ENCODE measurements at places on chromosomes 6 and 20. TPM values are rescaled to one million over a fixed set of nuclear protein-coding genes. Genes with fewer than 3 reads are reported as not detected.

DNA sequence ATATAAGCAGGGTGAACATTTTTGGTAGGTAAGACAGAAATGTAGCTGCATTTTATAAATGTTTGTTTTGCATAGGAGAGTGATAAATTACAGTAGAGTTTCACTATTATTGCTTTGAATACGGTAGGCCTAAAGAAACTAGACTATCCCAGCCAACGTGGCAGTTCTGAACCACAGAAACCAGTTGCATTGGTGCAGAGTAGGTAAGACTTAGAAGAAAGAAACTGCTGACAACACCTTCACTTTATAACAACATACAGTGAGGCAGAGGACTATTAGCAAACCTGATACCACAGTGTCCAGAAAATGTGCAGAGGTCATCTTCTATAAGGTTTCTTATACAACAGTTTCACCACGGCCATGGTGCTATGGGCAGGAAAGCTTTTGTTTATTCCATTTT, 566.1 kb downstream of the KIF16B start:
- no peaks in the 10 kb centered on the region for H3K36me3 ChIP-seq
- no peak overlapping the region for H3K27ac ChIP-seq
- no peaks in the 10 kb centered on the region for H3K27me3 ChIP-seq
- no peak overlapping the region for H3K4me3 ChIP-seq

The HEY2 gene
- total RNA-seq: 2.3 TPM

The TMC2 gene
- 0.33 TPM for total RNA-seq

- no peaks in the 10 kb centered on the region for H3K4me1 ChIP-seq
- no peaks in the 10 kb centered on the region for H3K27me3 ChIP-seq
- no peak overlapping the region for H3K4me3 ChIP-seq
These were observed 1352.6 kb upstream of the GJE1 start for GRCh38 chr6:140779991-140780596.

- H3K36me3 ChIP-seq: no peaks in the 10 kb centered on the region
- H3K27ac ChIP-seq: peak overlapping the region; percentile 50
- H3K4me1 ChIP-seq: no peaks in the 10 kb centered on the region
- H3K27me3 ChIP-seq: no peaks in the 10 kb centered on the region
- H3K4me3 ChIP-seq: no peak overlapping the region
- DNase-seq: no peak
These were observed 593.4 kb upstream of the JAG1 start for GRCh38 chr20:11267131-11267761.

- DNase-seq: no peak
- no peaks in the 10 kb centered on the region for H3K4me1 ChIP-seq
- no peaks in the 10 kb centered on the region for H3K27me3 ChIP-seq
These were observed 444.1 kb upstream of the SOX4 start for GRCh38 chr6:21149470-21149869.

DNA sequence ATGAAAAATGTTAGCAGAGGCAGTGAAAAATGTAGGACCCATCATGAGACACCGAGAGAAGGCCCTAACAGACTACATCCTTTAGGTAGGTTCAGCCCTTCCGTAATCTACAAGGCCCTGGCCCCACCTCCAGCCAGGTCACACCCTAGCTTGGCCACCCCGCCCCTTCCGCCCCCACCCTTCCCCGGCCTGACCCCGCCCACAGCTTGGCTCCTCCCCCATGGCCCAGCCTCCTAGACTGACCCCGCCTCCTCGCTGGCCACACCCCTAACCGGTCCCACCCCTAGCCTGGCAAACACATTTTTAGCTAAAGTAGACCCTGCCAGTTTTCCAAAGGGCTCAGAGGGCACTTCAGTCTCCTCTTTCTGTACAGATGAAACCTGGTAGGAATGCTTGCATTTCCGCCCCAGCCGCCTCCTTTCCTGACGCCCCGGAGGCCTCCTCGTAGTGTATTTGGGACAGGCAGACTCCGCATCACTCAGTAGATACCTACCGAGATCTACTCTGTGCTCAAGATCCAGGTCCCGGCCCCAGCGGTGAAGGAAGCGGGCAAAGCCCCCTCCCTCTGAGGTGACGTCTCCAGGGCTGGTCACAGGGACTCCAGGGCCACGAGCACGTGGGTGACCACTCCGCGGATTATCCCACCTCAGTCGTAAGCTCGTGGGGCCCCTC, 443.5 kb downstream of the PREX1 start:
- no peaks in the 10 kb centered on the region for H3K4me1 ChIP-seq
- no peak overlapping the region for H3K27ac ChIP-seq
- no peak for DNase-seq
- no peaks in the 10 kb centered on the region for H3K36me3 ChIP-seq

The ZBP1 gene
- 2.4 TPM for total RNA-seq

GRCh38 chr20:24747881-24748595, 201.0 kb upstream of the CST7 start:
- H3K27me3 ChIP-seq: no peaks in the 10 kb centered on the region
- no peaks in the 10 kb centered on the region for H3K4me1 ChIP-seq
- H3K36me3 ChIP-seq: no peaks in the 10 kb centered on the region
- H3K27ac ChIP-seq: no peak overlapping the region
- no peak overlapping the region for H3K4me3 ChIP-seq

The TFEB gene
- total RNA-seq: 18.4 TPM

DNA sequence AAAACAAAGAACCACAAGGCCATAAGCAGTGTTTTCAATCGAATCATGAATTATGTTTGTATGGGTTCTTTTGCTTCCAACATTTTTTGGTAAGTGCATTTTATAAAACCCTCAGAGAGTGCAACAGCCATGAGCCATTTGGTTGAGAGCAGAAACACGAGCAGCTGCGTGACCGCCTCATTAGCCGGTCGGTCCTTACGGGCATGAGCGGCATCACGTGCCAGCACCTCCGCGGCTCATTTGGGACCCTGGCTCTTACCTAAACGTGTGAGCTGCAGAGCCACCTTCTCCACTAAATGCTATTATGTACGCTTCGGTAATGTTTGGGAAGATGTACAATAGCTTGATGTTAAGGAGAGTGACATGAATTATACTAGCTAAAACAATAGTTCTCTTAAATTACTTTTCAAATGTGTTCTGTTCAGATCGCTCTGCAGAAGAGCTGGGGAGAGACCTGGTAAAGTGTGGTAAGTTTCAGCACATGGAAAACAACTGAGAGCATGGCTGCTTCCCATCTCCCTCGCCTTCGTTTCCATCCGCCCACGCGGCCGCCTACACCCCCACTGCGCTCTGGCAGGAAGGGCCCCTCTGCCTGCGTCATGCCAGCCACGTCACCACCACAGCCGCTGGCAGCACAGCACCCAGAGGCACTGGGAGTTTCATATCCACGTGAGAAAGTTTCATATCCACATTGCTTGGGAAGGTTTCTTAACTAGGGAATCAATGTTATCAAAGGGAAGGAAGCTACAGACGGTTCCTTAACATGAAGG, 23.7 kb upstream of the PDE10A start:
- no peak overlapping the region for H3K4me3 ChIP-seq
- H3K36me3 ChIP-seq: no peaks in the 10 kb centered on the region
- no peaks in the 10 kb centered on the region for H3K27me3 ChIP-seq
- H3K27ac ChIP-seq: no peak overlapping the region
- DNase-seq: no peak

DNA sequence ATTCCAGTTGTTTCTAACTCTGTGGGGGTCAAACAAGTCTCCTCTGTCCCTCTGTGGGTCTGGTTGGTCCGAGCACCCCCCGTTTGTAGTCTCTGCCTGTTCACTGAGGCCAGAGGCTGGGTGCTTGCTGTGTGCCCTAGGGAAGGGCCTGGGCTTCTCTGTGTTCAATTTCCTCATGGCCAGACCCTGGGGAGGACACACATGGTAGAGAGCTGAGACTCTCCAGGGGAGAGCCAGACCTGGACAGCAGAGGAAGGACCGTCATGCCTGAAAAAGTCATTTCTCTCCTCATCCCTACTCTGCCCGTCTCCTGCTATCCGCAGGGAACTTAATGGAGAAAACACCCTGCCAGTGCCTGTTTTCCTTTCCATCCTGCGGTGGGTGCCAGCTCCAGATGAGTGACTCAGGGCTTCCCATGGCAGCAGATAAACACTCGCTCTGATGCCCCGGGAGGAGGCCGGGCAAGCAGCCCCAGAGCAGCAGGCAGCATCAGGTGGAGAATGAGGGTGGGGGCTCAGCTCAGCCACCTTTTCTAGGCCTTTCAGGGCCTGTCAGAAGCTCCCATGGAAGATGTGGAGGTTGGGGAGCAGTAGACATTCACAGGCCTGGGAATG, 51.9 kb downstream of the SNAI1 start:
- no peaks in the 10 kb centered on the region for H3K4me1 ChIP-seq
- peak overlapping the region; percentile 44 for H3K27ac ChIP-seq
- H3K4me3 ChIP-seq: no peak overlapping the region
- H3K27me3 ChIP-seq: no peaks in the 10 kb centered on the region
- H3K36me3 ChIP-seq: no peaks in the 10 kb centered on the region

GRCh38 chr6:99146711-99147110, 199.0 kb upstream of the FBXL4 start:
- no peak for DNase-seq
- no peak overlapping the region for H3K4me3 ChIP-seq
- no peak overlapping the region for H3K27ac ChIP-seq
- no peaks in the 10 kb centered on the region for H3K36me3 ChIP-seq

GRCh38 chr6:157222201-157222981, 100.9 kb downstream of the TMEM242 start:
- no peak overlapping the region for H3K27ac ChIP-seq
- peaks cover 3% of the 10 kb centered on the region for H3K4me1 ChIP-seq
- H3K36me3 ChIP-seq: no peaks in the 10 kb centered on the region
- no peak for DNase-seq
- H3K27me3 ChIP-seq: no peaks in the 10 kb centered on the region
- no peak overlapping the region for H3K4me3 ChIP-seq

DNA sequence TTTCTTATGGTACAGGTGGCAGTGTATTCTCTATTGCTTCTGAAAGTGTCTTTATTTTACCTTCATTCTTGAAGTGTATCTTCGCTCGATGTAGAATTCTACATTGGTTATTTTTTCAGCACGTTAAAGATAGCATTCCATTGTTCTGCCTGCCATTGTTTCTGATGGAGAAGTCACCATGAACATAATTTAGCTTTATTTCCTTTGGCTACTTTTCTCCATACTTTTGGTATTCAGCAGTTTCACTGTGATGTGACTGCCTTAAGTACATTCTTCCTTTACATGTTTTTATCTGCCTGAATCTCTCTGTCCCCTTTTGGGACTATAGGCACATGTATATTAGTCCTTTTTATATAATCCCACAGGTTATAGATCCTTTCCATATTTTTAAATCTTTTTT, 19.0 kb downstream of the ZNF133 start:
- no peak for DNase-seq
- no peak overlapping the region for H3K27ac ChIP-seq
- H3K27me3 ChIP-seq: no peaks in the 10 kb centered on the region
- H3K4me1 ChIP-seq: no peaks in the 10 kb centered on the region

The KIF25 gene
- total RNA-seq: not detected

DNA sequence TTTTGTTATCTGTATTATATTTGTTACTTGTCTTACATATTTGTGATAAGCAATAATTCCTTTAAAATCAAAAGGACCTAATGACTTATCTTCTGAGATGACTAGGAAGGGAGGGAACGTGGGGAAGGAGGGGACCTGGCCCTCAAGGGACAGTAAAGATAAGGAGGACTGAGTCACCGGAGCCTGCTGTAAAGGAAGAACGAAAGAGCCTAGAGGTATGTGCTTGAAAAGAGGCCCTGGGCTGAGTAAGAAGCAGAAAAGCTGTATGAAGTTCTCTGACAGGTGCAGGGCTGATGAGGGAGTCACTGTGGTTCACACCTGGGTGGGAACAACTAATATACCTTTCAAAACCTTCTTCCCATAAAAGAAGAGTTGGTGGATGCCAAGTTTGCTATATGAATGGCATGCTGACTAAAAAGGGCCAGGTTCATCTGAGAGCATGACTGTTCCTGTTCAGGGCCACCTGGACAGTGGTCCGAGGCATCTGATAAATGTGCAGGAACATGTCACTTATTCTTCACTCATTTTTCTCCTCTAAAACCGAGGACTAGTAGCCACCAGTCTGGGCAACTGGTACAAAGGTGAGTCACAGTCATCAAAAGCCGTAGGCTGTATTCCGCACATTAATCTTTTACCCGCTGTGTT, 111.3 kb downstream of the TNFAIP3 start:
- no peaks in the 10 kb centered on the region for H3K36me3 ChIP-seq
- no peaks in the 10 kb centered on the region for H3K27me3 ChIP-seq
- no peak for DNase-seq

DNA sequence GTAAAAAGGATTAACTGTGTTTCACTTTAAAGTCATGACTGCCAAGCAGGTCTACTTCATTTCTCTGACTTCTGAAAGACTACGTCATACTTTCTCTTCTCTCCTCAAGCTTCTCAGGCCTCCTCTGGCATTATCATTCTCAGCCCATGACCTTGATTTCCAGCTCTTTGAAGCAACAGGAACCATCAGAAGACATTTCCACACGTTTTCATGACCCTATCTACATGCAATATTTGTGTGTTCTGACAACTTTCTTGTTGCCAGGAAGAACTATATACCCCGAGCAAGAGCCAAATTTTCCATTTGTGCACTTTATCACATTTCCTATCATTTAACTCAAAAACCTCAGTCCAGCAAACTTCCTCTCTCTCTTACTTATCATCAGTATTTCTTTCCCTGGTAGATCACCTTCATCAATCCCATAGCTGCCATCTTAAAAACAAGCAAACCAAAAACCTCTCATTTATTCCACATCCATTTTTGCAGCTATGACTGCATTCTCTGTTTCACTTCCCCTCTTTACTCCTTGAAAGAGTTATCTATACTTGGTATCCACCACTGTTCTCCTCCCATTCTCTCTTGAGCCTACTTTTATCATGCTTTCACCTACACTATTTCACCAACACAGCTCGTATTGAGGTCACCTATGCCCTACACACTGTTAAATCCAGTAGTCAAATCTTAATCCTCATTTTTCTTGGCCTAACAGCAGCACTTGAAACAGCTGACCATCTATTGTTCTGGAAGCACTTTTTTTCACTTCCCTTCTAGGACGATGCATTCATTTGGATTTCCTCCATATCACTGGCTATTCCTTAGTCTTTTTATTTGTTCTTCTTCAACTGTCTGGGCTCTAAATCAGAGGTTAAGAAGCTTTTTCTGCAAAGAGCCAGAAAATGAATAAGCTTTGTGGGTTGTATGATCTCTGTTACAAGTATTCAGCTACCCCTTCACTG, 47.1 kb downstream of the STX7 start:
- H3K27me3 ChIP-seq: no peaks in the 10 kb centered on the region
- H3K27ac ChIP-seq: peak overlapping the region; percentile 5
- no peak for DNase-seq

GRCh38 chr6:41974281-41974825, 32.7 kb upstream of the CCND3 start:
- DNase-seq: no peak
- no peaks in the 10 kb centered on the region for H3K4me1 ChIP-seq
- no peaks in the 10 kb centered on the region for H3K36me3 ChIP-seq
- no peak overlapping the region for H3K27ac ChIP-seq
- H3K4me3 ChIP-seq: no peak overlapping the region

GRCh38 chr6:158850807-158851115, 31.6 kb upstream of the EZR start:
- H3K4me3 ChIP-seq: no peak overlapping the region
- peak overlapping the region; percentile 79 for H3K27ac ChIP-seq
- peaks cover 4% of the 10 kb centered on the region for H3K4me1 ChIP-seq
- H3K36me3 ChIP-seq: no peaks in the 10 kb centered on the region

The TOX2 gene
- 0.66 TPM for total RNA-seq

- DNase-seq: no peak
- H3K4me1 ChIP-seq: no peaks in the 10 kb centered on the region
- H3K36me3 ChIP-seq: no peaks in the 10 kb centered on the region
- no peaks in the 10 kb centered on the region for H3K27me3 ChIP-seq
- H3K27ac ChIP-seq: peak overlapping the region; percentile 100
- peak overlapping the region; percentile 94 for H3K4me3 ChIP-seq
These were observed 13.2 kb upstream of the HMGA1 start for GRCh38 chr6:34223381-34223955.
